ENCODE measurements at places on chromosomes 11 and 22. TPM values are rescaled to one million over a fixed set of nuclear protein-coding genes. Genes with fewer than 3 reads are reported as not detected.

DNA sequence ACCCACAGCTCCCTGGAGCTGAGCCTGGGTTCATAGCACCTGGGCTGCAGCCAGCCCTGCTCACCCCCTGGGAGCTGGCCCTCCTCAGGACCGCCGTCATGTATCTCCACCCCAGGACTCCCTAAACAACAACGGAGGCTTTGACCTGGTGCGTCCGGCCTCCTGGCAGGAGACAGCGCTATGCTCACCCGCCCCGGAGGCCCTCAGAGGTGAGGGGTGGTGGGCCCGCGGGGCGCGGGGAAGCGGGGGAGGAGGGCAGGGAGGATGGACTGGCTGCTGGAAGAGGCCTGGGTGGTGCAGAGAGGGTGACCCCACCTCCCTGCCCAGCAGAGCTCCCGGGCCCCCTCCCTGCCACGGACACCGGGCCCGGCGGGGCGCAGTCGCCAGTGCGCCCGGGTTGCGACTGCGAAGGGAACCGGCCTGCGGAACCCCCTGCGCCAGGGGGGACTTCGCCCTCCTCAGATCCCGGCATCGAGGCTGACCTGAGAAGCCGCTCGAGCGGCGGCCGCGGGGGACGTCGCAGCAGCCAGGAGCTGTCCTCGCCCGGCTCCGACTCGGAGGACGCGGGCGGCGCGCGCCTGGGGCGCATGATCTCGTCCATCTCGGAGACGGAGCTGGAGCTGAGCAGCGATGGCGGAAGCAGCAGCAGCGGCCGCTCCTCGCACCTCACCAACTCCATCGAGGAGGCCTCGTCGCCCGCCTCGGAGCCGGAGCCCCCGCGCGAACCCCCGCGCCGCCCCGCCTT, 3.1 kb downstream of the MAPK8IP2 start:
- H3K4me1 ChIP-seq = peaks cover 7% of the 10 kb centered on the region
- H3K36me3 ChIP-seq = no peaks in the 10 kb centered on the region
- H3K27me3 ChIP-seq = peaks cover 2% of the 10 kb centered on the region
- DNase-seq = no peak
- no peak overlapping the region for H3K27ac ChIP-seq

GRCh38 chr11:46382646-46383403, 1.4 kb downstream of the MDK start:
- DNase-seq = no peak
- H3K27me3 ChIP-seq = no peaks in the 10 kb centered on the region
- peaks cover 5% of the 10 kb centered on the region for H3K4me1 ChIP-seq
- H3K4me3 ChIP-seq = peak overlapping the region; percentile 78
- H3K27ac ChIP-seq = no peak overlapping the region

DNA sequence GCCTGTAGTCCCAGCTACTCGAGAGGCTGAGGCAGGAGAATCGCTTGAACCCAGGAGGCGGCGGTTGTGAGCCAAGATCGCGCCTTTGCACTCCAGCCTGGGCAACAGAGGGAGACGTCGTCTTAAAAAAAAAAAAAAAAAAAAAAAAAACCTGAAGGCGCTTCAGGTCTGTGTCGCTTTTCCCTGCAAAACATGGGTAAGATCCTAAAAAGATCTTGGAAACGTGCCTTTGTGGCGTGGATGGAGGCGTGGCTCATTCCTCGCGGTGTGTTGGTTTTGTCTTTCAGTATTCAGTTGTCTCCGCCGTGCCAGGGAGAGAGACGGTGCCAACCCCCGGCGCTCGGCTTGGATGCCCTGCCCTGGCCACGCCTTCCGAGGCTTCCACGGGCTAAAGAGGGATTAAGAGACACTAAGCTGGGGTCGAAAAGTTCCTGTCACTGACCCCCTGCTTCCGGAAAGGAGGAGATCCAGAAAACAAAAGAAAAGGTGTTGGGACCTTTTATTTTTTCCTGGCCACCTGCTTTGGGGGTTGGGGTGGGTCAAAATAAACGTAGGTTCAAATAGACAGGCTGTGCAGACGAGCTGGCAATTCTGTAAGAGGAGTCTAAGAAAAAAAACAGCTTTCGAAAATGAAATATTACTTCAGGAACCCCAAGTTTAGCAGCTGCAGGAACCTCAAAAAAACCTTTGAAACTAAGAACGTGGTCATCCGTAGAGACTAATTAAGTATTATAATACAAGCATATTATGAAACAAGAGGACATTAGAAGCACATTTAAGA, 1.1 kb upstream of the SLC35F2 start:
- peak overlapping the region; percentile 62 for H3K4me3 ChIP-seq
- H3K27me3 ChIP-seq = no peaks in the 10 kb centered on the region
- no peaks in the 10 kb centered on the region for H3K36me3 ChIP-seq
- no peak for DNase-seq

DNA sequence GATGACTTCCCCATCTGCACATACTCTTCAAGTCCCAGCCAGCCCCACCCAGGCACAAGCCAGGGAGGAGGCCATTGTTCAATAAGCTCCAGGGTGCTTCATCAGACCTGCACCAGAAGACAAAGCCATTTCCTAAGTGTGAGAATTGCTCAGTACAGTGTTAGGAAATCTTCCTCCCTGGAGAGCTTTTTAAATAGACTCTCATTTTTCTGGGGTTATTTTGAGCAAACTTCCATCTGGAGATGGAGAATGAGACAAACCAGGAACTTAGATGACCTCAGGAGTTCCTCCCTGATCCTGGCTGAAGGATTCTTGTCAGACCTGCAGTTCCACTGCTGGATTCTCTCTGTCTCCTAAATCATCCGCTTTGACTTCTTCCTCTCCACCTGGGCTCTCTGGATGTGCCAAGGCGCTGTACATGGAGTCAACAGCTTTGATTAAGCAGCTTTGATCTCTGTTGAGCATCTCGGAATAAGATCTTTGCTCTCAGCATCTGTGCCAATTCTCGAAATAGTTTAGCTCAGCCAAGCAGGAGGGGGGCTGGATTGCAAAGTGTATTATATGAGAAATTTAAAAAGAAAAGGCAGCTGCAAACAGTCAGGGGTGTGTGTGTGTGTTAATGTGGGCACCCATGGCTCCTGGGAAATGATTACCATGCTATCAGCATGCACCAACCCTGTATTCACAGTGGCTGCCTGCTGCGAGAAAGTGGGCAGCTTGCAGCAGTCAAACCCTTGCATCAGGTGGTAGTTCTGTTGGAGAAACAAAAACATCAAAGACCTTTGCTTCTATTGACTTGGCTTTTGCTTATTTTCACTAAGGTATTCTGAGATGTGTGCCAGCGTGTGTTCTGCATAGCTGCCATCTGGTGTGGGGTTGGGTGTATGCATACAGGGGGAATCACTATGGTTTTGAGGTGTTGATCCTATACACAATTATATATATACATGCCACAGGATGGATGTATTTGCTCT, 70.2 kb upstream of the NAV2 start:
- H3K36me3 ChIP-seq = no peaks in the 10 kb centered on the region
- H3K4me3 ChIP-seq = no peak overlapping the region
- no peaks in the 10 kb centered on the region for H3K27me3 ChIP-seq
- DNase-seq = no peak
- H3K27ac ChIP-seq = no peak overlapping the region

- peaks cover 4% of the 10 kb centered on the region for H3K4me1 ChIP-seq
- no peak for DNase-seq
- no peaks in the 10 kb centered on the region for H3K36me3 ChIP-seq
- H3K4me3 ChIP-seq = no peak overlapping the region
These were observed 16.3 kb upstream of the VSIG10L2 start for GRCh38 chr11:125929445-125930075.

DNA sequence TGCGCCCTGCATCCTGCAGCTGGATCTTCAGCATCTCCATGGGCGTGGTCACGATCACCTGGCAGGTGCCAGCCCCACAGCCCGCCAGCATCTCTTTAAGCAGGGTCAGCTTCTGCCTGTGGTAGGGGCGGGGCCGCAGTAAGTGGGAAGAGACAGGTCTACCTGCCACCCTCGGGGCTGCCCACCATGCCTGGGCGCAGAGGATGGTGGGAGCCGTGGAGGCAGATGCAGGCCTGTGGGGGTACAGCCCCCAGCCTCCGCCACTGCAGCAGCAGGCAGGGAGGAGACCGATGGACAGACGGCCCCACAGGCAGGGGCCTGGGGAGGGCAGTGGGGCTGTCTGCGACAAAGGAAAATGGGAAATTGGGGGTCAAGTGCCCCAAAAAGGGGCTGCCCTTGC, 3.0 kb upstream of the CEND1 start:
- no peak overlapping the region for H3K4me3 ChIP-seq
- no peaks in the 10 kb centered on the region for H3K27me3 ChIP-seq
- no peak overlapping the region for H3K27ac ChIP-seq
- H3K4me1 ChIP-seq = peaks cover 7% of the 10 kb centered on the region

- no peak for DNase-seq
- H3K4me1 ChIP-seq = no peaks in the 10 kb centered on the region
- H3K27ac ChIP-seq = no peak overlapping the region
- H3K4me3 ChIP-seq = no peak overlapping the region
These were observed 108.9 kb upstream of the DDI1 start for GRCh38 chr11:103927535-103927934.

GRCh38 chr22:42613872-42614301, 796 bp downstream of the POLDIP3 start:
- peaks cover 6% of the 10 kb centered on the region for H3K36me3 ChIP-seq
- DNase-seq = no peak
- peak overlapping the region; percentile 96 for H3K4me3 ChIP-seq
- H3K27ac ChIP-seq = peak overlapping the region; percentile 89
- no peaks in the 10 kb centered on the region for H3K27me3 ChIP-seq
- peaks cover 24% of the 10 kb centered on the region for H3K4me1 ChIP-seq

GRCh38 chr11:61805146-61805545, 11.7 kb downstream of the FADS1 start:
- peaks cover 42% of the 10 kb centered on the region for H3K36me3 ChIP-seq
- H3K27ac ChIP-seq = no peak overlapping the region
- H3K4me3 ChIP-seq = no peak overlapping the region
- H3K4me1 ChIP-seq = no peaks in the 10 kb centered on the region
- no peak for DNase-seq

- no peaks in the 10 kb centered on the region for H3K4me1 ChIP-seq
- H3K4me3 ChIP-seq = no peak overlapping the region
- no peaks in the 10 kb centered on the region for H3K27me3 ChIP-seq
- DNase-seq = peak; percentile 42
These were observed 3.3 kb upstream of the DDI1 start for GRCh38 chr11:104033134-104033533.

- DNase-seq = no peak
- no peak overlapping the region for H3K4me3 ChIP-seq
- H3K36me3 ChIP-seq = no peaks in the 10 kb centered on the region
- H3K27ac ChIP-seq = no peak overlapping the region
These were observed 557.2 kb downstream of the BUD13 start for GRCh38 chr11:116215471-116216113.

GRCh38 chr22:27809226-27809603, 7.7 kb upstream of the MN1 start:
- peaks cover 2% of the 10 kb centered on the region for H3K4me1 ChIP-seq
- no peaks in the 10 kb centered on the region for H3K36me3 ChIP-seq
- DNase-seq = no peak

DNA sequence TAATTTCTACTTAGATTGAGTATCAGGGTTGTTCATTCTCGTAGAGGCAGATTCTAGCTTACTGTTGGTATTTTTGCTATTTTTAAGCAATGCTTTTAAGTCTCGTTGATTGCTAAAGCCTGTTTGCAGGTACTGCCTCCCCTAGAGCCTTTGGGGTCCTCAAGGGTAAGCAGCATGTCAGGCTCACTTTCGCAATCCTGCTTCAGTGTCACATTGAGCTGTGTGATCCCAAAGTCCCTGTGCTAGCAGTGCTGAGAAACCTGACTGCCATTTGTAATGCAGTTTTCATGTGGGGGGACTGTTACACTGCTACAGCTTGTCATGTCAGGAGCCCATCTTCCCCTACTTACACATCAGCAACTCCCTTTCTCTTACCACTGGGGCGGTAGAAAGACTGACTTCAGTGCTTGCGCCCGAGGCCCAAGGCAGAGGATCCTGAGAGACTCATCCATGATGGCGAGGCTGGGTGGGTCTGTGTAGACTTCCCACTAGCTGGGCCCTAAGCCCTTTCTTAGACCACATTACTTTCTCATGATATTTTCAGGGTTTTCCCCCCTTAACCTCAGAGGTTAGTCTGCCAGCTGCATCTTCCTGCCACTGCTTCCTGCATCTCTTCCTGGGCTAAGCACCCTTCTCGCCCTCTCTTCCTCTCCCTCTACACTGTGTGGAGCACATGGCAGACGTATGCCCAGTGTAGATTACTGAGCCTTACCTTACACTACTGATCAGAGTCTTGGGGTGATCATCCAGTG, 40.8 kb upstream of the ST14 start:
- no peak overlapping the region for H3K4me3 ChIP-seq
- no peak for DNase-seq
- H3K36me3 ChIP-seq = peaks cover 17% of the 10 kb centered on the region
- peaks cover 38% of the 10 kb centered on the region for H3K4me1 ChIP-seq

DNA sequence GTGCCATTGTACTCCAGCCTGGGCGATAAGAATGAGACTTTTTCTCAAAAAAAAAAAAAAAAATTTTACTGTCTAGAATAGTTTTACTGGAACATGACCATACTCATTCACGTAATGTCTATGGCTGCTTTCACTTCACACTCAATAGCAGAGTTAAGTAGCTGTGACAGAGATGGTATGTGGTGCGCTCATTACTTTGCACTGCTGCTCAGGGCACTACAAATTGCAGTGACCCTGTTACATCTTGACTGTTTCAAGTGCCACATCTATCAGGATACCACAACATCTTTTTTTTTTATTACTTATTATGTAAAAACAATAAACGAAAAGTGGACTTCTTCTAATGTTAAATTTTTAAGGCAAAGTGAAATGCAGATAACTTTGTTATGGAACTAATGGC, 110.3 kb downstream of the ARHGAP20 start:
- peaks cover 13% of the 10 kb centered on the region for H3K36me3 ChIP-seq
- no peak for DNase-seq
- H3K27ac ChIP-seq = no peak overlapping the region
- no peaks in the 10 kb centered on the region for H3K4me1 ChIP-seq
- no peak overlapping the region for H3K4me3 ChIP-seq

DNA sequence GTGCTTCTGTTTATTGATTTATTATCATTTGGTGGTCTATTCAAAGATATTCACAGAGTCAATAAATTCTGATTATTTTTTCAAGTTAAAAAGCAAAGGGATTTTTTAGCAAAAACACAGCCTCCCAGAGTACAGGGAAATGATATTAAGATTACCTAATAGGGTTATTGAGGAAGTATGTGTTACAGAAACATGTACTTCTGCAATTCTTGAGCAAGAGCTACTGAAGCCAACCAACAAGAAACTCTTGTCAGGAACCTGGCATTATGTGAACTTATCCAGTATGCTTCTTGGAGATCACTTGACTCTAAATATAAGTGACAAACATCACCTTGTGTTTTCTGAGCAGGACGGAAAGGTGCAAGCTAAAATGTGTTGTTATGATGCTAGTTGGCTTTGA, 42.0 kb upstream of the CARD18 start:
- no peak for DNase-seq
- H3K4me1 ChIP-seq = no peaks in the 10 kb centered on the region
- H3K27me3 ChIP-seq = peaks cover 3% of the 10 kb centered on the region
- no peaks in the 10 kb centered on the region for H3K36me3 ChIP-seq

DERL3 gene
- 4.5 TPM for total RNA-seq

SHISAL1 gene
- total RNA-seq = 0.17 TPM

KMT2A gene
- total RNA-seq = 27.9 TPM

GPR83 gene
- 0.08 TPM for total RNA-seq

OR5D13 gene
- total RNA-seq = not detected

GPR137 gene
- 6.9 TPM for total RNA-seq
